ENCODE measurements at places on chromosomes 16 and 17.

GRCh38 chr17:35969558-35970380 lies 11.5 kb downstream of the CCL16 start:
- peak; percentile 72 for DNase-seq

- DNase-seq, result no peak
Measured at GRCh38 chr17:2690165-2691068, 21.1 kb downstream of the CLUH start.

- no peak for DNase-seq
Measured at GRCh38 chr17:14593956-14594355, 293.1 kb downstream of the HS3ST3B1 start.

GRCh38 chr17:41486809-41487530 lies 2.7 kb downstream of the KRT36 start:
- DNase-seq, result no peak

DNA sequence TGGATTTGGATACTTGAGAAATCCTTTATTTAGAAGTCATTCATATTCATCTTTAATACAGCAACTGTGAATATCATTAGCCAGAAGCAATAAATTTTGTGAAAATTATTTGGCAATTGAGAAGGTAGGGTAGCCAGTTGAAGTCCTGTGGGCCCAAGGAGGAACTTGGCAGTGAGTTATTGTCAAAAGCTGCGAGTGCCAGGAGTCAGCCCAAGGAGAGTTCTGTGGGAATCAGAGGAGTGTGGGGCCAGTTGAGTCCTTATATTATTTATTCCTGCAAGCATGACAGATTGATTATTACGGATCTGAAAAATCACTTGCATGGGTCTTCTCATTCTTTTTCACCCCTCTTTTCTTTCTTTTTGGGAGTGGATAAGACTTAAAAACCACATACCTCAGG lies 38.3 kb downstream of the PRKCA start:
- no peak for DNase-seq

GRCh38 chr17:2712300-2713043 lies 908 bp upstream of the CLUH start:
- no peak for DNase-seq

- no peak for DNase-seq
Measured at GRCh38 chr17:82236142-82236971, 7.5 kb downstream of the SLC16A3 start.

DNA sequence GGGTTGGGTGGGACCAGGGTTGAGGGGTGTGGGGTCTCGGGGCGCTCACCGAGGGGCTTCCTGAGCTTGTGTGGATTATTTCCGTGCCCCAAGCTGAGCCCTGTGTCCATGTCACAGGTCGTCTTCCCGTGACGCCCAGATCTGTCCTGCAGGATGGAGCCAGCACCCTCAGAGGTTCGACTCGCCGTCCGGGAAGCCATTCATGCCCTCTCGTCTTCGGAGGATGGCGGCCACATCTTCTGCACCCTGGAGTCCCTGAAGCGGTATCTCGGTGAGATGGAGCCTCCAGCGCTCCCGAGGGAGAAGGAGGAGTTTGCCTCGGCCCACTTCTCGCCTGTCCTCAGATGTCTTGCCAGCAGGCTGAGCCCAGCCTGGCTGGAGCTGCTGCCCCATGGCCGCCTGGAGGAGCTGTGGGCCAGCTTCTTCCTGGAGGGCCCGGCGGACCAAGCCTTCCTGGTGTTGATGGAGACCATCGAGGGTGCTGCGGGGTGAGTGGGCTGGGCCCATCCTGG lies 1.0 kb downstream of the TELO2 start:
- no peak for DNase-seq

DNA sequence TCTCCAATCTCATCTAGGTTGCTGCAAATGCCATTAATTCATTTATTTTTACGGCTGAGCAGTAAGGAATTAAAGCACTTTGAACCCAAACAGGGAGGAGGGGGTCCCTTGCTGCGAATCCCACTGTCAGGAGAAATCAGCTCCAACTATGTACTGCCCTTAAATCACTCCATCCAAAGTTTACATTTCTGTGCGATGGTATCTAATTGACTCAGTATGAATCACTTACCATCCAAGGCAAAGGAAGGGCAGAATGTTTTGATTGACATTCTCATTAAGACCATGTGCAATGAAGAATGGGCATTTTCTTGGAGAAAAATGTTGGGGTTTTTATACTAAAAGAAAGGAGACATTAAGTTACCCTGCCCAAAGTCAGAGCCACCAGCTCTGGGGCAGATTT lies 47.7 kb upstream of the XYLT1 start:
- no peak for DNase-seq

GRCh38 chr17:18252160-18252559 lies 6.4 kb downstream of the FLII start:
- no peak for DNase-seq

DNA sequence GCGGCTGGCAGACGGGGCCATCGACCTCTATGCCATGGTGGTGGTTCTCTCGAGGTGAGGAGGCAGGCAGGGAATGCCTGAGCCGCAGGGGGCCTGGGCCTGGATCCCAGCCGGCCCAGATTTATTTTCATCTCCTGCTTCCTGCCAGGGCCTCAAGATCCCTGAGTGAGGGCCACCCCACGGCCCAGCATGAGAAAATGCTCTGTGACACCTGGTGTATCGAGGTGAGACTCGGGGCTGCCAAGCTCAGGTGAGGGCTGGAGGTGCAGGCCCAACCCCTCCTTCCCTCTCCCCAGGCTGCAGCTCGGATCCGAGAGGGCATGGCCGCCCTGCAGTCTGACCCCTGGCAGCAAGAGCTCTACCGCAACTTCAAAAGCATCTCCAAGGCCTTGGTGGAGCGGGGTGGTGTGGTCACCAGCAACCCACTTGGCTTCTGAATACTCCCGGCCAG lies 4.9 kb downstream of the ACADVL start:
- no peak for DNase-seq

Data from NT2/D1 (cell line).